Stimulated activated CD4-positive, alpha-beta T cell treated with anti-CD3 and anti-CD28 coated beads, TNF-alpha, amount 100 ng/mL, for 4 hours (primary cell): ENCODE measurements at places on chromosomes 6 and 20.

DNA sequence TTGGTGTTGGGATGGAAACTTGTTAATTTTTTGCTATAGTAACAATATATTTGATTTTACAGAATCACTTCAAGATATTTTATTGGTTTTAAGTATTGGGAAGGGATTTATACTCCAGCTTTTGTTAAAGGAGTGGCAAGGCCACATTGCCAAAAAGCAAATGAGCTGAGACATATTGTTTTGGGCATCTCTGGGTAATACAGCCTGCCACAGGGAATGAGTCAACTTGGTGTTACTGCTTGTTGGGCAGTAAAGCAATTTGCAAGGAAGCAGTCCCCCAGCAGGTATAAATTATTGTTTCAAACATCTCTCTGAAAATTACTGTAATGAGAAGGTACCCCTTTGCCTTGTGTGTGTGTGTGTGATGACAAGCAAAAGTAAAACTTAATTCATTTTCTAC lies 868.3 kb upstream of the FLRT3 start:
- DNase-seq = no peak

GRCh38 chr6:143283887-143284645 lies 166.4 kb downstream of the ADAT2 start:
- no peak for DNase-seq

GRCh38 chr6:18595774-18596530 lies 208.8 kb downstream of the RNF144B start:
- peak; percentile 2 for DNase-seq

GRCh38 chr6:20978151-20978614 lies 443.9 kb downstream of the CDKAL1 start:
- no peak for DNase-seq

DNA sequence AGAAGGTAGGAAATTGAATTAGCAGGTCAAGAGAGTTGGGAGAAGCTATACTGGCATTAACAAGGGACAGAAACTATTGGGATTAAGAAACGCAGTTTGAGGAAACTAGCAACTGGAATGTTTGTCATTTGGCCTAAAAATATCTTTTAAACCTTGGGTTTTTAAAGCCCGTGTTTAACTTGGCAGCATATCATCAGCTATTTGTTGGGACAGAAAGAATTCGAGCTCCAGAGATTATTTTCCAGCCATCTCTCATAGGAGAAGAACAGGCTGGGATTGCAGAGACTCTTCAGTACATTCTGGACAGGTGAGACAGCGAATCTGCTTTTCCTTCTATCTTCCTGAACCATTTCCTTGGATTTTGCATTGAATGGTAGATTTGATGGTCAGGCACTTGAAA lies 17.8 kb downstream of the ACTR5 start:
- no peak for DNase-seq
